Activated naive CD4-positive, alpha-beta T cell treated with anti-CD3 and anti-CD28 coated beads, Interleukin-2, amount 10 ng/mL, durations not matched to agents 7 days and 5 days (primary cell): ENCODE measurements at places on chromosomes 7 and 10.

GRCh38 chr10:132912713-132913558, 29.4 kb downstream of the CFAP46 start:
- no peak for DNase-seq

DNA sequence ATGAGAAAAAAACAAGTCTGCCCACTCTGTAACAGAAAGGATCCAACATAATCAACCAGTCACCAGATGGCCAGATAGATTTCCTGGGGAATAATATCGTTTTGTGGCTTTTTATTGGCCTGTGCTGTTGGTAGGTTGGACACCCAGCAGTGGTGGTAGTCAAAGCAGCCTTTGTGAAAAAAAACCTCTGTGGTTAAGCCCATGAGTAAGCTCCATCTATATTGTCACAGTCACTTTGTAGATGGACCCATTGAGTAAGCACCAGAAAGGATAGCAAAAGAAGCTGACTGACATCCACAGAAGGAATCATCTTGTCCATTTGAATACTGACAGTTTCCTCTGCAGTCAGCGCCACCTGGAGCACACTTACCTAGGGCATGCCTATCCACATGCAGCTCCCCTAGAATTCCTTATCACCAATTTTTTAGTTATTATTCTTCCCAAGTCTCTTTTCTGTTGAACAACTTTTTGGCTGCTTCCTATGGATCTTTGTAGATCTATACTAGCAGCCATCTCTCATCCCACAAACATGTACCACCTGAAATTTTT, 96.9 kb downstream of the IQUB start:
- DNase-seq: no peak

- DNase-seq: no peak
Measured at GRCh38 chr7:90180011-90180585, 25.8 kb downstream of the STEAP1 start.

DNA sequence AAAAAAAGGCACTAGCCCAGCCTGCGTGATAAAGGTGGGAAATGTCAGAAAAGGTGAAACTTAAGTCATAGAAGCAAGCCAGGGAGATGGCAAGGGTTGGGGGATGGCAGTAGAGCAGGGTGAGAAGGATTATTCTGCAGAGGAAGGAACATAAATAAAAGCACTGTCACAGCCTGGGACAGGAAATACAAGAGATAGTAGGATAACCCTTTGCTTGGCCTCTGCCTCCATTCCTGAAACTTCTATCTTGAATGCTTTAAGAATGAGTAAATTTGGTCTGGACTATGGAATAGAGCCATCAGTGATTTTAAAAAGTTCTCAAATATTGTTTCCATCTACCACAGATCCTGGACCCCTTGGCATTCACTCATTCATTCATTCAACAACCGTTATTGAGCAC, 50.0 kb downstream of the ABCC2 start:
- no peak for DNase-seq

DNA sequence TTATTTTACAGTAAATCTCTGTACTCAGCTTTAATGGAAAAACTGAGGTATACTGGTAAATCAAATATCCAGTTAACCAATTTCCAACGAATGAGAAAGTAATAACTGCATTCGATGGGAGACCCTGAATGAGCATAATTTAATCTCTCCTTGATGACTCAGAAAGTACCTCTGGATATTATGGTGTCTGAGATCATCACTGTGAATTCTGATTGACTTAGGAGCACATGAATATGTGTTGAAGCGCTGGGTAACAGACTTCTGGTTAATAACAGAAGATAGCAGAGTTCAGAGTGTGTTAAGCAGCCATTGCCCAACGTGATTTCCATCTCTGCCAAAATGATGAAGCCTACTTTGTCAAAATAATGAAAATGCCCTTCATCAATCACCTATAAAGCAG, 116.6 kb downstream of the NRP1 start:
- no peak for DNase-seq

DNA sequence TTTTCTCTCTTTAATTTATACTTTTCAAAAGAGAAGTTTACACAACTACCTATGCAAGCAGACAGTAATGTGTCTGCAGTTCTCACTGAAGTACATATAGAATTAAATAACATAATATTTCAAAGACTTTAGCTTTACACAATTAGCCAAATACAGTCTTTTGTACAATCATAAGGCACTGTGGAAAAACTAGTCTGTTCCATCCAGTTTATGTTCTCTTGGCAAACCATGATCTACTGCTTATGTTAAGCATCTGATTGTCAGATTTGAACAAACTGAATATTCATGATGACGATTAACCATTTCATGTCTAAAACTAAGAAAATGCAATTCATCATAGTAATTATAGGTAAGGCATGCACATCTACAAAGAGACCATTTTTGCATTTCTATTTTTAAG, 842 bp downstream of the SEMA3A start:
- DNase-seq: no peak

DNA sequence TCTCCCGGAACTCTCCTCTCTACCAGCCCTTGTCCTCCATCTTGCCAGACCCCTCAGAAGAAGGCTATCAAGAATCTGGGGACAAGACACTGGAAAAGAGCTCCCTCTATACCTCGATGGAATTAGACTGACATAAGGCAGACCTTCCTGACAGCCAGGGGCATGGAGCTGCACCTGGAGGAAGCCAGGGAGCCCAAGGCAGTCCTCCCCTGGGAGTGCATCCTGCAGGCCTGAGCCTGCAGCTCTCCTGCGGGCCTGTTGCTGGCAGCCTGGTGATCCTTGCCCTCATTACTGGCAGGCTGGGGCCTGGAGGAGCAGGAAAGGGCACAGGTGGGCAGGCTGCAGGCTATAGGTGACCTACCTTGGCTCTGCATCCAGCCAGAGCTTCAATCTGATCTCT, 323.4 kb downstream of the GRID1 start:
- no peak for DNase-seq

DNA sequence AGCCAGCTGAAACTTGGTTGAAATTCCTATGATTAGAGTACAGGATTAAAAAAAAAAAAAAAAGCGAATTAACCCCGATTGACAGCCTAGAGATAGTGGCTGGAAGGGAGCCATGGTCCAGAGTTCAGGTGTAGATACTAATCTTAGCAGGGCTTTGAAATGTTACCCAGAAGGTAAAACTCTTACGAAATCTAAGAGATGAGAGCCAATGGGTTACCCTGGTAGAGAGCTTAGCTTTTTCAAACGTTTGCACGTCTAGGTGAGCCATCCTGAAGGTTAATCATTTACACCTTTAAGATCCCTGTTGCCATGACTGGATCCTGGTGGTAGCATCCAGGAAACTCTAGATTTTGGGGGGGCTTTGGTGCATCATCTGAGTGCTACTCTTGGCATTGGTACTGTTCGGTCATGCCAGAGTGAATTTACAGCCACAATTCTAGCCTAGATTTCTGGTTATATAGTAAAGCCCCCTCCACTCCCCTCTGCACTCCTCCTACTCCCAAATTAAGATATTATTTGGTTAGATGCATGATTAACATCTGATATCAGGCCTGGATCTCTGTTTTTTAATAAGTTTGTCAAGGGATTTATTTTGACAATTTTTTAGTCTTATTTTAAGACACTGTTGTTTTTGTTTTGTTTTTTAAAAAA, 1.2 kb downstream of the AGFG2 start:
- DNase-seq: no peak

GRCh38 chr7:45894665-45895062, 6.4 kb downstream of the IGFBP1 start:
- no peak for DNase-seq

- DNase-seq: no peak
Measured at GRCh38 chr7:115435178-115435577, 513.3 kb downstream of the MDFIC start.

GRCh38 chr10:21502348-21502740, 23.1 kb downstream of the SKIDA1 start:
- DNase-seq: no peak

DNA sequence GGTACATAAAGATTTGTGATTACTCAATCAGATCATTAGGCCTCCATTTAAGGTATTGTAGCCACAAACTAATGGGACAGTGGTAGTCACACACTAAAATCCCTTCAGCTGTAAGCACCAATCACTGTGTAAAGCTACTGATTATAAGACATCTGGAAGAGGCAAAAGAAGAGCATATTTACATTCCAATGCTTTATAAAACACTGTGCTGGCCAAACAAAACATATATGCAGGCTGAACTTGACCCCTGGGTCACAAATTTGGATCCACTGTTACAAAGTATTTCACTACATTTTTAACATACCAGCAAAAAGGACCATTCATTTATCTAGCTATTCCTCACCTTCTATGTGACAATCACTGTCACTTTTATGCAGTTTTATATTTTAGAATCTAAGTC, 41.4 kb upstream of the ANLN start:
- no peak for DNase-seq

DNA sequence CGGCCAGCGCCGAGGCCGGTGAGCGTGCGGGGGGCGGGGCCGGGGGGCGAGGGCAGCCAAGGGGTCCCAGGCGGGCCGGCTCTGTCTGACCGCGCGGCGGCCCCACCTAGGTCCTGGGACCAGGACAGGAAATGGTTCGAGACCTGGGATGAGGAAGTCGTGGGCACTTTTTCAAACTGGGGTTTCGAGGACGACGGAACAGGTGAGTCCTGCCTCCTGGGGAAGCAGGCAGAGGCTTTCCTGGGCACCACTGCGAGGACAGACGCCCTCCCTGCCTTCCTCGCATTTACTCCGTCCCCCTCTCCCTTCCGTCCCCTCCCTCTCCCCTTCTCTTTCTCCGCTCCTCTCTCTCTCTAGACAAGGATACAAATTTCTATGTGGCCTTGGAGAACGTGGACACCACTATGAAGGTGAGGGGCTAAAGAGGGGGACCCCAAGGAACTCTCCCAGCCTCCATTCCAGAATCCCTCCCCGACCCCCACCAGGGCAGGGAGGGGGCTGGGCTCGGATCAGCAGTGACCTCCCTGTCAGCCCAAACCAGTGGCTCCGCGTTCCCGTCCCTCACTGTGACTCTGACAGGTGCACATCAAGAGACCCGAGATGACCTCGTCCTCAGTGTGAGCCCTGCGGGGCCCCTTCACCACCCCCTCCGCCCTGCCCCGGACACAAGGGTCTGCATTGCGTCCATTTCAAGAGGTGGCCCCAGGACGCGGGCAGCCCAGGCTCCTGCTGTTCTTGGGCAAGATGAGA, 2.6 kb upstream of the MUC12 start:
- DNase-seq: no peak

DNA sequence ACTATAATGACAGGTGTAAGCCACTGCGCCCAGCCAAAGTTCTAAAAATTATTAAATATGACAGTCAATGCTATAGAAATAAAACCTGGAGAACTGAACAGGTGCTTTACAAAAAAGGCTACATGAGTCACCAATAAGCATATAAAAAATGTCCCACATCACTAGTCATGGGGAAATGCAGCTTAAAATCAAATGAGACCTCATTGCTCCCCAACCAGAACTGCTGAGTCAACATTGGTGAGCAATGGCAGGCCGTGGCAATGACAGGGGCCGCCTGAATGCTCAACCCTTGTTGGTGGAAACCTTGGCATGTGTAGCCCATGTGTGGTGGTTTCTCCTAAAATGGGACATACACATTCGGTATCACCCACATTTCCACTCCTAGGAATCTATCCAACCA, 352.3 kb upstream of the KLF6 start:
- DNase-seq: no peak

GRCh38 chr7:43931346-43931745, 5.1 kb downstream of the UBE2D4 start:
- DNase-seq: no peak

DNA sequence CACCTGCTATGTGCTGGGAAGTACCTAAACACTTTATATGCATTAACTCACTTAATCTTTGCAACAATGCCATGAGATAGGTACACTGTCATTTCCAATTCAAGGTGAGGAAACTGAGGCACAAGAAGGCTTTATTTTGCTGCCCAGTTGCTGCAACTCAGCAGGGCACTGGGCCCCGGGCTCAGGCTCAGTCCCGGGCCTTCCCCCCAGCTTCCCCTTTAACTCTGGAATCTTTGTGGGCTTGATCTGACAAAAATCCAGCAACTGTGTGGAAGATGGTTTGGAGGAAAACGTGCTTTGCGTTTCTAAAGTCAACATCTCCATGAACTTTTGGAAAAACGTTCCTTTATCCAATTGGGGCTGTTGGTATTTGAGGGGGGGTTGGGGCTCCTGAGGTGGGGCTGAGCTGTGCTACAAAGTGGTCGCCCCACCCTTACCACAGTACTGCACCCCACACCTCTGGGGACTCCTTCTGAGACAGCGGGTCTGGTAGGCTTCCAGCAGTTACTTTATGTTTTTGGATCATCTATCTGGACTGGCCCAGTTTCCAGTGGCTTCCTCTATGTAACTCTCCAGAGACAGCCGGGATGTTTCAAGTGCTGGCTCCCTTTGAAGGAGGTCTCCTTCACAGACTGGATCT, 40.5 kb upstream of the CAMK1D start:
- DNase-seq: no peak

DNA sequence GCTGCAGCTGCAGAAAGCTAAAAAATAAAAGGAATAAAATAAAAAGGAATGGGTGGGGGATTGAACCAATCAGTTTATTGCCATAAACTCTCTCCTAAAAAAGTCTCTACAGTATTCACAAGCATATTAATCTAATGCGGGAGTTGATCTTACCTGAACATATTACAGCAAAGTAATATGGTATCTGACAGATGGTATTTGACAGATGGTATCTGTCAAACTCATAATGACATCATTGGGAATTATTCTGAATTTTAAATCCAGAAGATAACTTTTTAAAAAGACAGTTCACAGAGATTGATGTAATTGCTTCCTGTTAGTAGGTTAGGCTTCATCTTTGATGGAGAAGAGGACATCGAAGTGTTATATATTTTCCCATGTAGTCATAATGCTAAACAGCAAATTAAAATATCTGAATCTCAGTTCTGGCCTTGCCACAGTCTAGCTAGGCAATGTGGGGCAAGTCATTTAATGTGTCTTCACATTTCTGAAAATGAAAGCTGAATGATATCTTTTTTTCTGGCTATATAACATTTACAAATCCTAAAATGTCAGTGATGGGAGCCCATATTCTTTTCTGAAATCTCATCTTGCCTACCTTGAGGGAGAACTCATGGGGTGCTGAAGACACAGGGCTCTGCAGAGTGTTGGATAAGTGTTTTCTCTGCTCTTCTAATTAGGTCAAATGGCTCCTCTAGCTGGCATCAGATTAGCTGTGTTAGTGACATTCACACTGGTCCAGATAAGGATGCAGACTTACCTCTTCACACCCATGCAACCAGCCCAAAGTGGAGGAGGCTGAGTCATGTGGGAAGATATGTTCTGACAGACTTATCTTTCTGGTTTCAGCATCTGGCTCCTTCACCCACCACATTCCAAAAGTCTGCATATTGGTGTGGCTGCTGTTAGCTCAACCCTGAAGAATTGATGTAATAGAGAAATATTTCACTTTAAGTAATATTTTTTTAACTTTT, 2.1 kb upstream of the LIPM start:
- DNase-seq: no peak

- DNase-seq: no peak
Measured at GRCh38 chr7:81956520-81956919, 186.7 kb upstream of the HGF start.
